ENCODE measurements at places on chromosomes 2 and 18.

DNA sequence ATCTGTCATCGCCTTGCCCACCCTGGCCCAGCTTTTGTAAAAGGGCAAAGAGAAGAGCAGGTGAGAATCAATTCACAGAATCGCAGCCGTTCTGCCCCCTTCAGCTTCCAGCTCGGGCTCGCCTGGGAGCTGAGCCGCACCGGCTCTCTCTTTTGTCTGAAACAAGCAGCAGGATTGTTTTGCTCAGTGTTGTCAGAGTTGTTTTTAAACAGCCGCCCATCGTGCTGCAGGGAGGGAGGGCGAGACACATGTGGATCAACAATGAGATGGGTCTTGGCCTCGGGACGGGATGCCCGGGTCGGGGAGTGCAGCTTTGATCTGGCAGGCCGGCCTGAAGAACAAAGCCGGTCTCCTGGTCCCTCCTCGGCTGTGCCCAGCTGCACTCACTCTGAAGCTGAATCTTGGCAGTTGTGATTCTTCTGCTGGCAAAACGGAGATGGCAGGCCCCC lies 39.7 kb upstream of the HDAC4 start:
- DNase-seq: no peak

DNA sequence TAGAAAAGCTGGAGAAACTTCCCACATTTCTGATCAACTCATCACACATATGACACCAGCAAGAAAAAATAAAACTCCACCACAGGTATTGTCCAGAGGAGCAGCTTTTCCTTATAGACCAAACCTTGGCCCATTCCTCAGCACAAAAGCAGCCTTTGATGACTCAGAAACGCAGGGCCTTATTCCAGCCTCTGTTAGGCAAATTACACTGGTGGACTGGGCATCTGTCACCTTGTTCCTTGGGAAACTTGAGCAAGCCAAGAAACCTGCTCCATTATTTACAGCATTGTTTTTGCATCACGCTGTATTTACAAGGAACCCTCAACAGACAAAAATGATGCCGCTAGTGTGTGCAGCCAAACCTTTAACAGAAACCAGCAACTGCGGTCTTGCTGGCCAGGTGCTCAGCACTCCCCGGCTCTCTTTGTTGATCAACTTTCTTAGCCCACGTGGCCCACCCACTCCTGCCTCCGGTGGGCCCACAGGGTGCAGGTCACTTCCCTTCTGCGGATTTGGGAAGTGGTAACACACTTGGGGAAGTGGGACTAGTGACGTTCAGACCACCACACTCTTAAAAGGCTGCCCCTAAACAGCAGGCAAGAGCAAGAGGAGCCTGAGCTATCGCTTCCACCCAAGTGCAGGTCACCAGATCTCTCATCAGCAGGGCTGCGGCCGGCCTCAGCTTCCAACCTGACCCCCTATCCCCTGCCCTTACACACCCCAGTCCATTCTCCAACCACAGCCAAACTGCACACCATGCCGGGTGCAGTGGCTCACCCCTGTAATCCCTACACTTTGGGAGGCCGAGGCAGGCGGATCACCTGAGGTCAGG lies 1.5 kb downstream of the AP1S3 start:
- no peak for DNase-seq

DNA sequence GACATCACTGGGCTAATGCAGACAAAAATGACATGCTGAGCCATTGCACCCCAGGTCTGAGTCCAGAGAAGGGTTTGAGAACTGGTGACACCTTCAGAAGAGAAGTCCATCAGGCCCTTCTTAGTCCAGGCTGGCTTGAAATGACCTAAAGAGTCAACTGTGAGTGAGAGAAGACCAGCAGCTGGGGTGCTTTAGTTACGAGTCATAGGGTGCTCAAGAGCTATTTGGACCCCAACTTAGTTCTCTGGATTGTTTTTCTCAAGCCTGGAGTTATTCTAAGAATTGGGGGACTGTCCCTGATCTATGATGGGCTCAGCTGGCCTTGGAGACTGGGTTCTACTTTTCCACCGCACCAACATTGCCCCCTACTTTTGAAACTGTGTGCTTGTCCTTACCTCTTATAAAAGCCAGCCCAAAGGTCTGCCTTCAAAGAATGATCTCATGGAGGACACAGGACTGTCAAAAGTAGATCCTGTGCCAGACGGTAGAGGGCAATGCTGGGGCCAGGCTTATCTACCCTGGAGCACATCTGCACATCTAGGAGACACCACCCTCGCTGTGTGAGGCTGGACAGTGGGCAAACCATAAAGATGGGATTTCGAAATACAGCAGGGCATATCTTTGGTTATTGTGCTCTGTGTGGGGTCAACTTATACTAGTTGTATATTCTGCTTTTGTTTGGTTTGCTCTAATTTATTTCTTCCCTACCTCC lies 333.0 kb upstream of the SLC14A2 start:
- DNase-seq: no peak

DNA sequence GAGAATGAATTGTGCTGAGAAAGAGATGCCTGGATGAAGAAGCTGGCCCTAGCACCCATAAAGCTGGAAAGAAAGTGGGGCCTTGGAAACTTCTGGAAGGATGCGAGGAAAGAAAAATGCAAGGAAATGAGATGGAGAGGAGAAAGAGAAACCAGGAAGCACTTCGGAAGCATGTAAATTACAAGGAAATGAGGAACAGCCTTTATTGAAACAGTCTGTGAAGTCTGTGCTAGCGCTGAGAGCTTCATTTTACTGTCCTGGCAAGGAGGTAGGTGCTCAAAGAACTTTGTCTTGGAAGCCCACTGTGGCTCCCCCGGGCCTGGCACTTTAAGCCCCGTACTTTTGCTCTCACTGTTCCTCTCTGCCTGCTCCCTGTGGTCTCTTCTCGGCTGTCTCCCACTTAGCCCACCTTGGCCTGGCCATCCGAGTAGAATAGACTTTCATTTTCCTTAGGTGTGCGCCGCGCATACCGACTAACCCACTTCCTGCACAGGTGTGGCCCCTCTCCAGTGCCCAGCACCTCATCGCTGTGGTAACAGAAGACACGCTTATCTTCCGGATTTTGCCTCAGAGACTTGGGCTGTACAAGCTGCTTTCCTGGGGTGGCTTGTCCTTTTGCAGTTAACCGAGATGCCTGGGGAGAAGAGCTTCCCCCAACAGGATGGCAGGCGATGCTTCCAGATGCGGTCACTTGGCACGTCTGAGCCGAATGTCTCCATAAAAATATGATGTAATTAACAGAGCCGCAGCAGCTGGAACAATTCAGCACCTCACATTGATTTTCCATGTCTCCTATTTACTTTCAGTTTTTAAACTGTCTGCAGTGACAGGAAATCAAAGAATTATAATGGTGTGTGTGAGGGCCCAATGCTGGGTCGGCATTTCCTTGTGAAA lies 199.6 kb downstream of the HRH4 start:
- no peak for DNase-seq

Measured in stimulated activated CD4-positive, alpha-beta T cell treated with anti-CD3 and anti-CD28 coated beads, Interleukin-15, amount 100 ng/mL, for 1 hour (primary cell).